Fibroblast of lung (primary cell): ENCODE measurements at places on chromosomes 5 and 9.

GRCh38 chr9:70933321-70933720 is 188.1 kb downstream of the TRPM3 start:
- DNase-seq, result no peak

DNA sequence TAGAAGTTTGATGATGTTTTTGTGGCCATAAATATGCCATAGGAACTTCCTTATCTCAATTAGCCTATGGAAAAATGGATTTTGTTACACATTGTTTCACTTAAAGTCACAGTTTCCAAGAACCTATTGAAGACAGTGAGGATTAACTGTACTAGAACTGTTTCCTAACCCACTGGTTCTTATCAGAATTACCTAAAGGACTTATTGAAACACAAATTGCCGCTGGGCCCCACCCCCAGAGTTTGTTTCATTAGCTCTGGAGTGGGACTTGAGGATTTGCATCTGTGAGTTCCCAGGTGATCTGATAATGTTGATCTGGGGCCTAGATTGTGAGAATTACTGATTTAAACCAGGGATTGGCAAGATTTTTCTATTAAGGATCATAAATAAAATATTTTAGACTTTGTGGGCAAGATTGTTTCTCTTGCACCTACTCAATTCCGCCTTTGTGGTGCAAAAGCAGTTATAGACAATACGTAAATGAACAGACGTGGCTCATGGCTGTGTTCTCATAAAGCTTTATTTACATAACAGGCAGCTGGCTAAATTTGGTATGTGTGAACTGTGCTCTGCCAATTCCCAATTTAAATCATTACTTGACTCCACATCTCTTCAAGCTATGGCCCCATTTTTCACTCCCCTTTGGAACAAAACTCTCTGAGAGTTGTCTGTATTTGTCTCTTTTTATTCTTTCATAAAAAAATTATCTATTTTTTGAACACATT is 9.3 kb downstream of the JAK2 start:
- peak; percentile 12 for DNase-seq

- no peak for DNase-seq
These were observed 721.5 kb upstream of the CTNND2 start for GRCh38 chr5:12625667-12626263.

- peak; percentile 5 for DNase-seq
These were observed 47.1 kb upstream of the CHSY3 start for GRCh38 chr5:129857116-129857515.

DNA sequence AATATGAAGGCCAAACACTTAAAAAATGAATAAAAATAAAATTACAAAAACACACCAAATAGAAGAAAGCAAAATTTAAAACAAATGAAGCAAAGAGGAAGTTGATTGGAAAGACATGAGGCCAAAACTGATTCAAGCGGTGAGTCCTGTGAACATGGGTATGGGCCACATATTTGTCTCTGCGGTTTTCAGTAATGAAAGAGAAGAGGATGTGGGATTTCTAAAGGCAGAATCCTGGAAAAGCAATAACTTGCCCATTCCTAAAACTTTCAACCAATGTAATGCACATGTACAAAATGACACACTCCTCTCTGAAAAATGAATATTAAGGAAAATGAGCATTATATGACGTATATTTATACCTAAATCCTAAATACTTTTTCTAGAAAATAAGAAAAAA is 263.7 kb downstream of the SEMA5A start:
- no peak for DNase-seq

DNA sequence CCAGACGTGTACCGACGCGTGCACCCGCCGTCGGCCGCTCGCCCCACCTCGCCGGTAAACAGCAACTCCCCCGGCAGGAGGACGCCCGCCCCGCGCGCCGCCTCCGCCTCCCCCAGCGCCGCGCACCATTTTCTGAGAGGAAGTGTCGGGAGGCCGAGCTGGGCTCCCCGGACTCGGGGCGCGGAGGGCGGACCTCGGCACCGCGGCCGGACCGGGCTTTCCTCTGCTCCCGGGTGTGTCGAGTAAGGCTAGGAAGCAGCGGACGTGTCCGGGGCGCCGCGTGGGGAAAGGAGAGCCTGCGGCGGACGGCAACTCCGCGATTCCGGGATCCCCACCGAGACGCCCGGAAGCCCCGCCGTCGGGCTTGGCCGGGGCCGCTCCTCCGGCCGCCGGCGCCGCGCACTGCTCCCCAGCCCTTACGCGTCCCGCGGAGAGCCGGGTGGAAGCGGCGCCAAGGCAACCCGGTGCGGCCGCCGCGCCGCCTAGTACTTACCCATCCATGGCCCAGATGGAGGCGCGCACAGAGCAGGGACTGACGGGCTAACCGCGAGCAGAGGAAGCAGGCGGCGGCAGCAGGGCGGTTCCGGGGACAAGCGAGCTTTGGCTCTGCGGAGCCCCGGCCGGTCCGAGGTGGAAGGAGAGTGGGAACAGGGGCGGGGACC is at the start of gene PTBP3:
TSS of gene PTBP3 (minus strand) at position 643 of the 662 bp plus-strand sequence. CDS start 35,754 bp downstream, outside the sequence.
- peak; percentile 69 for DNase-seq

GRCh38 chr5:159943326-159943725 is 27.0 kb downstream of the ADRA1B start:
- DNase-seq, result no peak

- DNase-seq, result no peak
These were observed 68.3 kb downstream of the FGF1 start for GRCh38 chr5:142617416-142618129.

DNA sequence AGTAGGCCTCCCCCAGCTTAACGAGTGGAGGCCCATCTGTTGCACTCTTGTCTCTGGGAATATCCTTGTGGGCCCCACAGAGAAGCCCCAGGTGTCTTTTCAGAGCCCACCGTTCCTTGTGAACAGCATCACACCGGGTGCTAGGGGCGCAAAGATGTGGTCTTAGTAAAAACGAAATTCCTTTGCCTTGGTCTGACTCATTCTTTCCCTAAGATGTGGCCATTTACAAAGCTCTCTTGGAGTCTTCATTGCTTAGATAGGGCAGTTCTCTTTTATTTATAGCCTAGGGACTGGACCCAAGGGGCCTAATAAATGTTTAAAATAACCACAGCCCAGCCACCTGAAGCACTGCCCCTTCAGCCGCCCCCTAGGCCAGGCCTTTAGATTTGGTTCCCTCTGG is 52.8 kb upstream of the RPL26L1 start:
- DNase-seq, result peak; percentile 54

- peak; percentile 49 for DNase-seq
These were observed 22.6 kb upstream of the RAPGEF1 start for GRCh38 chr9:131762356-131762932.

- no peak for DNase-seq
These were observed 51.3 kb downstream of the ANXA1 start for GRCh38 chr9:73202980-73203379.

- peak; percentile 50 for DNase-seq
These were observed 166.8 kb downstream of the HSD17B3 start for GRCh38 chr9:96135076-96135752.

- peak; percentile 89 for DNase-seq
These were observed 69.7 kb downstream of the ZSWIM6 start for GRCh38 chr5:61401726-61402125.

GRCh38 chr5:173315495-173316338 is 12.5 kb downstream of the STC2 start:
- DNase-seq, result peak; percentile 80

GRCh38 chr5:142600092-142600491 is 85.8 kb downstream of the FGF1 start:
- DNase-seq, result no peak

GRCh38 chr9:106035806-106036205 is 341.5 kb downstream of the TMEM38B start:
- DNase-seq, result no peak

GRCh38 chr9:40914772-40915659 is 213.5 kb downstream of the FOXD4L6 start:
- DNase-seq, result no peak

GRCh38 chr5:14153932-14154731 is 11.0 kb downstream of the TRIO start:
- peak; percentile 91 for DNase-seq

DNA sequence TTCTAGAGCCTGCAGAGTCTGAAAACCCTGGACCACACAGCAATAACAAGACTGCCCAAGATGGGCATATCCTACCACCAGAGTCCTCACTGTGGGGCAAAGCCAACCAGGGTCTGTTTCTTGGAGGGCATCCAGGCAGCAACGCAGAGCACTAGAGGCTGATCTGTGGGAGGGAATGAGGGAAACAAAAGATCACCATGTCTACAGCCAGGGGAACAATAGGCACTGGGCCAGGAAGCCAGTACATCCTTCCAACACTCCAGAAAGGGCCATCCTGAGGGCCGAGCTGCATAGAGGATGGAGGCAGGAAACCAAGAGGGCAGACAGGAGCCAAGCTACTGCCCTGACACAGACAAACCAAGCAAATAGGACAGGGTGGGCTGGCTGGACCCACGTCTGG is 416.1 kb upstream of the IRX4 start:
- no peak for DNase-seq

- peak; percentile 66 for DNase-seq
These were observed 19.8 kb downstream of the JADE2 start for GRCh38 chr5:134545070-134545868.

DNA sequence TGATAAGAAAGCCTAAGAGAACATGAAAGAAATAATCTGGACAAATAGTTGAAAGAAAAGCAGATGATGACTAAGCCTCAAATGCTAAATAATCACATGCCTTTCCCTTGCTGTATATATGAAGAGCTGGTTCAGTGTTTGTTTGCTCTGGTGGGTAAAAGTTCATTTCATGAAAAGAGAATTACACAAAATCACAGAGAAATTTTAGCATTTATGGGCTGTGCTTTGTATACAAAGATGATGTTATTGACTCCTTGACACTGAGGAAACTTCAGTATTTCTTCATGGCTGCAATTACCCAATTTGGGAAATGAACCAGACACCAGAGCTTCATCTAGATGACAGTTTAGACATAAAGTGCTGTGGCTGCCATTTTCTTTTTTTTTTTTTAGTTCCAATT is 527.2 kb downstream of the NR2F1-AS1 start:
- DNase-seq, result peak; percentile 94

DNA sequence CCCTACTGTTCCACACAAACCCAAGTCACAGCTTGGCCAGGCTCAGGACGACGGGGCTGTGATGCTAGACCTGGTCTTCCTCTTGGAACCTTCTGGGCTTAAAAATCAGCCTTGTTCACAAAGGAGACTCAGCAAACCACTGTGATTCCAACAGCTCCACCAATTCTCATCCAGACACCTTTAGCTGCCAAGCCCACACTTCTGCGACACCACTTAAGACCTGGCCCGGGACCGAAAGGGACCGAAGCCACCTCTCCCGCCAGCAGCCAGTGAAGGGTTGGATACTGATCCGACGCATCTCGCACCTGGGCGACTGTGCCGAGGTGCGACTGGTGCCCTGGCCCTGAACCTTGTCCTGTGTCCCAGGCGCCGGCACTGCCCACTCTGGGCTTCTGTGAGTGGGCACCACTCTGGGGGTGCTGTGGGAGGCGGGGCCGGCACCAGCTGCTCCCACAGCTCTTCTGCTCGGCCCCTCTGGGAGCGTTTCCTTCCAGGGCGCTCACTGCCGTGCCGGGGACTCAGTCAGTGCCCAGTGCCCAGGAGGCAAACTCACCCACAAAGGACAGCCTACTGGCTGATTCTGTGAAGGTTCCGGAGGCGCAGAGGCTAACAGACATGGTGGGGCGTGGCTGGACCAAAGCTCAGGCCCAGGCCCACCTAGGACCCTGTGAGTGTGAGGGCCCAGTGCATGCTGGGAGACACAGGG is 50.9 kb downstream of the EXD3 start:
- no peak for DNase-seq

- peak; percentile 64 for DNase-seq
These were observed 27.4 kb downstream of the SNX30 start for GRCh38 chr9:112777914-112778313.

DNA sequence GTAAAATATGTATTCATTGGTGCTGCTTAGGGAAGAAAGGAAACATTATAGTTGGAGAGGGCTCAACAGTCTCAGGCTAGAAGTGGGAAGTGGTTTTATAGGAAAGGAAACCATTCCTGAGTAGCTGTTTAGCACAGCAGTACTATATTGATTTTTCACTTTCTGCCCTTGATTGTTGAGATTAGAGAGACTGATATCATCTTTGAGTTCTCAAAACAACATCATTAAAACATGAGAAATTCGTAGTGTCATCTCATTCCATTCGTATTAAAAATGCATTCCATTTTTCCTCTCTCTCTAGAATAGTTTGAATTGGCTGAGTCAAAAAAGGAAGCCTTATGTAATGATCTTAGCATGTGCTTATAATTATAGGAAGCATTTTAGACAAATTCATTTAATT is 14.1 kb downstream of the POLR3G start:
- no peak for DNase-seq

DNA sequence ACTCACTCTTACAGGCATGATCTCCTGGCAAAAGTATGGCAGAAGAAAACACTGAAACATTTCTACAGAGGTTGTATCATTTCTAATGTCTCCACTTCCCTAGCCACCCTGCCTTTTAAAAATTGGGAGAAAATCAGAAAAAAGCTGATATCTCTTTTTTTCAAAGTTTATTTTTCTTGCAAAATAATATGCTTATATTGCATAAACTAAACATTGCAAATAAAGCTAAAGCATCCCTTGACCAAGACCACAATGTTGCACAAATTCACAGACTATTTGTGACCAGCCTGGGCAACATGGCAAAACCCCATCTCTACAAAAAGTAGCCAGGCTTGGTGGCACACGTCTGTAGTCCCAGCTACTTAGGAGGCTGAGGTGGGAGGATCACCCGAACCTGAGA is 183.3 kb upstream of the ELAVL2 start:
- DNase-seq, result no peak

- DNase-seq, result no peak
These were observed 116.3 kb downstream of the CNTLN start for GRCh38 chr9:17251100-17251499.

DNA sequence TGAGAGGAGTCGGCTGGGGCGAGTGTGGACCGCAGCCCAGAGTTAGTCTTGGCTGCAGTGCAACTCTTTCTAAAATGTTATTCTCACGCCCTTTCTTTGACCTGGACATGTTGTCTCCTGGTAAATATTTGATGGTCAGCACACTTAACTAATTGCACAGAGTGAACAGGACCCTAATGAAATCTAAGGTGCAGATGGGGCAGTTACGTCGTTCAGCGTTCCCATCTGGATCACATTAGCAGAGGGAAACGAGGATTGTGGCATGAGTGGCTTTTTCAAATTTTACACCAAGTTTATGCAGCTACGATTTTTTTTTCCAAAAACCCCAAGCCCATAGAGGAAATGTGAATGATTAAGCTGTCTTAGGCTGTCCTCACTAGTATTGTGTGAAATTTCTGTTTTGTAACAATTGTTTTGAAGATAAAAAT is 483 bp downstream of the C9orf85 start:
- DNase-seq, result peak; percentile 63

- no peak for DNase-seq
These were observed 28.6 kb downstream of the NKD2 start for GRCh38 chr5:1037123-1037670.

DNA sequence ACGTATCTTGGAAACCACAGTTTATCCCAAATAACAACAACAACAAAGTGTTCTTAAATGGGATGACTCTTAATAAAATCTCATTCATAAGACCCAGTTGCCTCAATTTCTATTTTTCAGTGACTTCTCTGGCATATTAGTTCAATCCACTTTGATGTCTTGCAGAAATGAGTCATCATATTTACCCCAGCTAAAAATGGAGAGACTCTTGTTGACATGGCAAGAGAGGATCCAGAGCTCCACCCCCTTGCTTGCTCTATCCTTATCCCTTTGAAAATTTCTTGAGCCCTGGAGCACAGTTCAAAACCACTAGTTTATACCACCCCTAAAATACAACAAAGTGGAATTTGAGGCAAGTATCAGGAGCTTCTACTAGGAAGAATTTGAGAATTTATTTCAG is 20.8 kb downstream of the VCAN start:
- DNase-seq, result no peak

- no peak for DNase-seq
These were observed 55.2 kb upstream of the AFAP1L1 start for GRCh38 chr5:149216496-149216895.
